ENCODE measurements at places on chromosomes 4 and X.

- DNase-seq = no peak
These were observed 1.5 kb downstream of the CASP6 start for GRCh38 chr4:109701566-109702410.

DNA sequence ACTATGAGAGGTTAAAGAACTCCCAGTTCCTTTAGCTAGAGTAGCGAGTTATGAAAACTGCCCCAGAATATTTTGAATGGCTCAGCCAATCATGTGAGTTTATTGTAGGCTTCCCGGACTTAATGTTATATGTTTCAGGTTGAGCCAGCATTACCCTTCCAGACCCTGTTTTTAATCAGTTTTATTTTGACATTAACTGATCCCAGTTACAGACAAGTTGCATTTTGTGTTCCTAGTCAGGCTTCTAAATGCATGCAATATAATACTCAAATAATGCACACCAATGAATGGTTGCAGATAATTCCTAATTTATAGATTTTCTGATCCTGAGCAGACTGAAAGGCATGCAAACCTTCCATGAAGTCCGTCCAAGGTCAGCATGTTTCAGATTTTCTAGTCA, 57.8 kb downstream of the EDNRA start:
- DNase-seq = no peak

- DNase-seq = no peak
These were observed 25.2 kb downstream of the SOD3 start for GRCh38 chr4:24820541-24820940.

DNA sequence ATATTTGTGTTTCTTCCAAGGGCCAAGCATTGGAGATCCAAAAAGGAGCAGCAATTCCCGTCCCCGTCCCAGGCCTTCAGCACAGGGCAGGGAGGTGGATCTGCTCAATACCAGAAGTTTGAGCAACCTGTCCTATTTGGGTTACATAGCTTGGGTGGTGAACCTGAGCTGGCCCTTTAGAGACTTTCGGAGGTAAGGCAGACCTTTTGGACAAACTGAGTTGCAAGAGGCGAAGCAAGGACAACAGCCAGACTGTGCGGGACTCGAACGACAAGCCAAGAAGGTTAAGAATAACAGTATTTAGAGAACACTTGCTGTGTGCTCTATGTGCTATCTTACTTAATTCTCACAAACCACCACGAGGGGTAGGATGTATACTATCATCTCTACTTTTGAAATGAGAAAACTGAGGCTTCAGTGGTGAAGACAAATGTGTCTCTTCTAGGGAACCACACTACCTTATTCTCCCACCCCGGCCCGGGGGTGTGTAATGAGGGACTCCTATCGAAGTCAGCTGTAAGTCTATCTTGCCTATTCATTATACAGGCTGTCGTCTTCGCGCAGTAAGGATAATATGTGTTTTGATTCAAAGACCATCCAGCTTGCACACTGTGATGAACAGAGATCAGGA, 1.3 kb downstream of the NOP14 start:
- DNase-seq = no peak

GRCh38 chrX:119075270-119076025, 2.7 kb downstream of the CT47C1 start:
- no peak for DNase-seq
